ENCODE measurements at places on chromosomes 7 and 10.

DNA sequence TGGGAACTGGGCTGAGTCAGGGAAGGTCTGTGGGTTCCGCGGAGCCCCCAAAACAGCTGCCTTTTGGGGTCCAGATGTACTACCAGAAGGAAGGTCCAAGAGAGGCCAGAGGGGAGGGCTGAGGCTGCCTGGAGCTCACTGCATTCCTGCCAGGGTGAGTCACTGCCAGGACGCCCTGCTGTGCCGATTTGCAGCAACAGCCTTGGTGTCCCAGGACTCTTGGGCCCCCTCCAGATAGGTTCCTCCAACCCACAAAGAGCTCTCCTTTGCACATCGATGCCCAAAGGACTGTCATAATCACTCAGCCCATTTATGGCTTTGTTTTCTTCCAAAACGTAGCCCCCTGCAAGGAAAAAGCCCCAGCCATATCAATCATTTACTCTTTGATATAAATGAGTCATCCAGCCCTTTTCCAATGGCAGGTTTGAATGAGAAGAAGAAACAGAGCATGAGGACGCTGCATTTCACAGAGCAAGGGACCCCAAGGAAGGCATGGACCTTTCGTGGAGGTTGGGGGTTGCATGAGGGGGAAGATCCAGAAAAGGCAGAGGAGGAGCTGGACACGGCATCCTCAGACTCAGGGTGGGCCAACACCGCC is 32.2 kb upstream of the COL13A1 start:
- no peak for DNase-seq

- DNase-seq: no peak
These were observed 1.2 kb upstream of the CALU start for GRCh38 chr7:128737867-128738385.

- no peak for DNase-seq
These were observed 83.1 kb upstream of the AGBL3 start for GRCh38 chr7:134903073-134903790.

DNA sequence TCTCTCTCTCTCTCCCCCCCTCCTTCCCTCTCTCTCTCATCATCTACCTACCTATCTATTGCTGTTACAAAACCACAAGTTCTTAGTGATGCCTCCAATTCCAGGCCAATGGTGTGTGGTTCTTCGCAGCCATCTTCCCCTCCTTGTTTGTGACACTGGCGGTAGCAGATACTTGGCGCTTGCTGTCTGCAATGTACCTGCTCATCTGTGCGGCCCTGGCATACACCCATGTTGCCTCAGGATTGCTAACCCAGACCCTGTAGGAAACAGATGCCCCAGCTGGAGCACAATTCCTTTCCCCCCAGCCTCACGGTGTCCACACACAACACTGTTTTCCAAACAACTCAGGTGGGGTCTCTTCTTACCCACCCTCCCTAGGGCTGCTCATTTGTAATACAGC is 13.6 kb upstream of the DPYSL4 start:
- DNase-seq: no peak

- no peak for DNase-seq
These were observed 100.5 kb upstream of the LRRC4 start for GRCh38 chr7:128131731-128132130.

- no peak for DNase-seq
These were observed 168.7 kb upstream of the ZNF32 start for GRCh38 chr10:43817368-43817767.

GRCh38 chr7:113142385-113143119 is 24.2 kb upstream of the SMIM30 start:
- DNase-seq: no peak

GRCh38 chr7:93958216-93958615 is 36.7 kb downstream of the GNG11 start:
- DNase-seq: no peak

DNA sequence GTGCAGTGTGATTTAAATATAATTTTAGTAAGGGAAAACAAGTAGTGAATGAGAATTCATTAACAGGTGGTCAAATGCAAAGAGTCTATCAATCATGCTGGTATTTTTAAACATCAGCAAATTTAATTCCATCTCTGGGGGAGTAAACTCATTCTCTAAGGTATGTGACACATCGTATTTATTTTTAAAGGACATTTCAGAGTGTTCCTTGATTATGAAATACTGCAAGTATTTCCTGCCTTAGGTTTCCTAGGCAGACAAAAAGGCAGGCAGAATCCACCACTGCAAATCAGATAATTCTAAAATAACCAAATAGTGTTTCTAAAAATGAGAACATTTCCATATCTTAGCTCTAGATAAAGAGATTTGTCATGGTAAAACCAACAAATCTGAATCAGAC is 193.8 kb downstream of the LRRTM3 start:
- no peak for DNase-seq

- no peak for DNase-seq
These were observed 55.4 kb upstream of the SGMS1 start for GRCh38 chr10:50679149-50679548.

- no peak for DNase-seq
These were observed 283.5 kb downstream of the ARHGAP12 start for GRCh38 chr10:31644931-31645633.

- DNase-seq: no peak
These were observed 2.5 kb downstream of the MTPN start for GRCh38 chr7:135974667-135975066.

DNA sequence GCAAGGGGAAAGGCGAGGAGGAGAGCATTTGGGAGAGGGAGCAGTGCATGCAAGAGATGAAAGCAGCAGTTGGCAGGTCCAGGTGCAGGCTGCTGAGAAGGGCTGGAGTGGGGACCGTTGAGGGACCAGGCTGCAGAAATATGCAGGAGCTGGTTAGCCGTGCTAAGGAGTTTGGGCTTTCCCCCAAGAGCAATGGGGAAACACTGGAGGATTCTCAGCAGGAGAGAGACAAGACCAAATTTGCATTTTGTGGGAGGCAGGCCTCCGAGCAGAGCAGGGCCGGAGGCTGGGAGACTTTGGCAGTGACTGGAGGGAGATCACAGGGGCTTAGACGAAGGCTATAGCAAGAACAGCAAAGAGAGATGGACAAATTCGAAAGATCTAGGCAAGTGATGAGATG is 11.8 kb downstream of the BTBD16 start:
- no peak for DNase-seq

GRCh38 chr7:92761391-92762097 is 74.8 kb downstream of the CDK6 start:
- no peak for DNase-seq

DNA sequence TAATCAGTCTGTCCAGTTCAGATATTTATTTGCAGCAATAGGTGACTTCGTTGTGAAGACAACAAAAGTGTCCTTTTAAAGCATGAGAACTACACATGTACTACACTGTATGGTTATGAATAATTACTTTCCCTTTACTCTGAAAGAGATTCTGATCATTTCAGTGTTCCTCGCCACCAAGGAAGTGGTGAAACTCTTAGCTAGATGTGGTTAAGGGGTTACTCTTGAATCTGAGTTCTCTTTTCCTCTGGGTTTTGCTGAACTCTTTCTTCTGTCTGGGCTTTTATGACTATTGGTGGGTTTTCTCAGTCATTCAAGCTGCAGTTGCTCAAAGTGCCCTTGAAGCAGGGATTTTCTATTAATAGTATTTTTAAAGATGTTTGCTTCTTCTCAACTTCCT is 127.9 kb upstream of the SEM1 start:
- no peak for DNase-seq

- no peak for DNase-seq
These were observed 427.8 kb upstream of the ZMIZ1 start for GRCh38 chr10:78640796-78641636.

DNA sequence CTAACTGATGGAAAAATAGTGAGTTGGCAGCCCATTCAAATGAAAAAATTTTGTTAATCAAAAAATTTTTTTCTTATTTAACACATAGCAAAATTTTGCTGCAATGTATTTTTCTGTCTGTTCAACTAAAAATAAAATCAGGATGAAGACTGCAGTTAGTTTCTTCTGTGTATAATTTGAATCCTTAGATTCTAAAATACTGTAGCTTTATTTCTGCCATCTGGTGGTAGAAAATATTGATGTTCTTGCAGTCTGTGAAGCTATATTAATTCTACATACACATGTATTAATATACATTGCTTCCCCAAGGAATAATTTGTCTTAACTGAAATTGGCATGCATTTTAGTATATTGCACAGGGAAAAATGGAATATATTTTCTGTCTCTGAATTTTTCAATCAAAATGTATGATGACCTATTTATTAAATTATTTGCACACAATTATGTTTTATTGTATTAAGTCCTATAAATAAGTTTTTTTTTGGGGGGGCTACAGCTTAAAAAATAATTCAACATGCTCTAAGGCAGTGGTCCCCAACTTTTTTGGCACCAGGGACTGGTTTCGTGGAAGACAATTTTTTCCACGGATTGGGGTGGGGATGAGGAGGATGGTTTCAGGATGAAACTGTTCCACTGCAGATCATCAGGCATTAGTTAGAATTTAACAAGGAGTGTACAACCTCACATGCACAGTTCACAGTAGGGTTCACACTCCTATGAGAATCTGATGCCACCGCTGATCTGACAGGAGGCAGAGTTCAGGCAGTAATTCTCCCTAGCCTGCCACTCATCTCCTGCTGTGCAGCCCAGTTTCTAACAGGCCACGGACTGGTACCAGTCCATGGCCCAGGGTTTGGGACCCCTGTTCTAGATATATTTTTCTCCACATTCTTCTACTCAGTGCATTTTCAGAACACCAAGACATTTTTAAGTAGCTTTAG is 119.4 kb downstream of the GNAT3 start:
- DNase-seq: no peak

GRCh38 chr10:46092524-46093081 is 46.5 kb upstream of the MSMB start:
- DNase-seq: no peak

DNA sequence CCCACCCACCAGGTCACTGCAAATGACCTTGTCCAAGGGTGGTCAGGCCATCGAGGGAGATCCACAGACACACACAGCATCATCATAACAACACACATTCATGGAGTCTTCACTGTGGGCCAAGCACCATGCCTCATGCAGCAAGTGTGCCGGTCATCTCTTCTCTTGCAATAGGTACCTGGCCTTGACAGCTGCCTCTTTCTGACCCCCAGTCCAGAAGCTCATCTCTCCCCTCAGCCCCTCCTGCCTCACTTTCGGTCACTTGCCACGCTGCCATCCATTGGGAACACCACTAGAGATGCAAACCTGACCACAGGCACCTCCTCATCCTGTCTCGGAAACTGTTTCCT is 75.9 kb downstream of the OAT start:
- no peak for DNase-seq

Measured in stimulated activated CD8-positive, alpha-beta memory T cell treated with anti-CD3 and anti-CD28 coated beads, Interleukin-4, amount 100 ng/mL, for 4 hours (primary cell).